HS-5 (cell line): ENCODE measurements at places on chromosomes 7 and 10.

- DNase-seq, result no peak
Observed at GRCh38 chr10:103499881-103500280, 6.4 kb downstream of the NEURL1 start.

DNA sequence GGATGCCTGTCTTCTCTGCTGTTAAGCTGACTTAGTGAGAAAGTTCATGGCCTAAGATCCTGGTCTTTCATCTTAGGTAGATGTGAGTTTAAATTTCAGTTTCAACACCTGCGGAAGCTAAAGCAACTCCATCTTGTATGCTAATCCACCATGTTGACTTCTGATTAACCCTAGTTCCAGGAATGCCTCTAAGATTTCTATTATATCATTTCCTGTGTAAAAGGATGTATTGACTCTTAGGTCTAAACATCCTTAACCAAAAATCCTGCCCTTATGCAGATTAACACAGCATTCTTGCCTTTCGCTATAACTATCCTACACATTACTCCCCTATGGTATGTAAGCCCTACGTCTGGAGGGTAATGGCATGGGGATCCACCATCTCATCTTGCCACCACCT, 94.4 kb upstream of the CCDC6 start:
- no peak for DNase-seq

- no peak for DNase-seq
Observed at GRCh38 chr10:35218339-35218955, 91.8 kb downstream of the CREM start.

- peak; percentile 43 for DNase-seq
Observed at GRCh38 chr10:42475168-42476098, 162.9 kb downstream of the ZNF33B start.

DNA sequence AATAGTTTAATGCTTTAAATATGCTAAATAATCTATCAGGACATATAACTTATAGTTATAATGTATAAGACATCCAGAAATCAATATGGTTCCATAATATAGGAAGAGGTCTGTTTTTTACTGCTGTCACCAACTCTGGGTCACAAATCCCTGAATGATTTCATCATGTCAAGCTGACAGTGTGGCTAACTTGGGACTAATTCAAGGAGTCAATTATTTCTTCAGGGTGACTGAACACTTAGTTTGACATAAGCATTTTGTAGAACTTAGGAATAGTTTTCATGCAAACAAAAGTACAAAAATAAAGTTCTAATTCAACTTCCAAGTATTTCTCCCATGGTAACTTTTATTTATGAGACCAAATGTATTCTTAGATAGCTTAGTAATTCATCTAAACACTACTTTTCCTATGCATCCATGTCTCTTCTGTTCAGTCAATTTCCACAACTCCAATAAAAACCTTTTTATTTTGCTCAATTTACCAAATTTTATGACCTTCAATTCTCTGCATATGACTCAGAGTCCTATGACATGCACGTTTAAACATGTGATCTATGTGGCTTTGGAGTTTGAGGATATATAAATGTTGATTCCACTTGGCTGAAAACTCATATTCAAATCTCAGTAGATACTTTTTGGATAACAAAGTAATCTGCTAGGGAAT, 40.3 kb upstream of the GNAT3 start:
- DNase-seq, result peak; percentile 14

GRCh38 chr10:130708465-130709070, 572.4 kb downstream of the GLRX3 start:
- no peak for DNase-seq

DNA sequence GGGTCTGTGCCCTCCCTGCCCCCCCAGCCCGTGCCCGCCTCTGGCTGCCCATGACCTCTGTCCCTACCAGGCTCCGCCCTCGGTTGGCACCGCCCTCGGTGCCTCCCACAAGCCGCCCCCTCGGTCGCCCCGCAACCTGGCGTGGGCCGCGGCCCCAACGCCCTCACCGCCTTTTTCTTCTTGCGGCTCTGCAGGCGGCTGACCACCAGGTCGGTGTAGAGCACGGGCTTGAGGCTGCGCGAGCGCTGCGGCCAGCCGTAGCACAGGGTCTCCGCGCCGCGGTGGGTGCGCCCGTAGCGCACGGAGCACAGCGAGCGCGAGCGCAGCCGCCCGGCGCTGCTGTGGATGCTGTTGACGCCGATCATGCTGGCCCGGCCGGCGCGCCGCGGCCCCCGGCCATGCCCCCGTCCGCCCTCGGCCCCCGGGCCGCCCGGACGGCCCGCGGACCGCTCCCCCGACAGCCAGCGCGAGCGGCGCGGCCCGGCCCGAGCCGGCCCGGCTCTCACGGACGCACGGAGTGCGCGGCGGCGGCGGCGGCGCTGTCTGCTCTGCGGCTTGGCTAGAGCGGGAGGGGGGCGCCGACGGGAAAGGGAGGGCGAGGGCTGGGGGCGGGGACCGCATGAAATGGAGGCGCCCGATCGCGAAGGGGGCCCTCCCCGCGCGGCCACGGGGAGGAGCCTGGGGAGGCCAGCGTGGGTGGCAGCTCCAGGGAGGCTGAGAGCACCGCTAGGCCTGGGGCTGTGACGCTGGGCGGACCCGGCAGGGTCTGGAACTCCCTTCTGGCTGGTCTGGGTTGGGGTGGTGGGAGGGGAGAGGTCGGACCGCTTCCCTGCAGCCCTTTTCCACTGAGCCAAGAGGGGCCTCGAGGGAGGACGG, 9.6 kb downstream of the PSD start:
- no peak for DNase-seq

DNA sequence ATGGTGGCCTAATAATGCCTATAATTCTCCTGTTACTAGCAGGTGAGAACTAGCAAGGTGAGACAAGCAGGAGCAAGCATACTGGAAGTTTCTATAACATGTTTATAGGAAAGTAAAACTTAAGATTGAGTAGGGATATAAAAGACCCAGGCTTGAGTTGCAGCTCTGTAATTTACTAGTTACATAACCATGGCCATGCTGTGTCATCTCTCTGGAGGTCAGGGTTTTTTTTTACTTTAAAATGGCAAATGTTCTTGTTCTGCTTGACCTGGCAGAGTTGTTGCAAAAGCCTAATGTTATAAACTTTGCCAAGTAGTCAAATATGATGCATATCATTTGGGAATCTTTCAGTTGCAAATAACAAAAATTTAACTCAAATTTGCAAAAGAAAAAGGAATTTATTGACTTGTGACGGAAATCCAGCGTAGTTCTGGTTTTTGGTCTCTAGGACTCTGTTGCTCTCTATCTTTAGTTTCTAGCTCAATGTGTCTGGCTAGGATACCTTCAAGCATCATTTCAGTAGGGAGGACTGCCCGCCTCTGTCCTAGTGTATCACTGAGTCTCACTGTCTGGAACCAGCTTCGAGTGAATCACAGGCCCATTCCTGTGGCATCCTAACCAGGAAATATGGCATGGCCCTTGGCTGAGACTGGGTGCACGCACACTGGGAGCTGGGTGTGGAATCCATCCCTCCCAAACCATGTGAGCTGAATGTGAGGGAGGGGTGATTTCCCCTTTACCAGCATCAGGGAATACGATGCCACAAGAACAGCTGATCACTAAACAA, 67.9 kb downstream of the ADAM22 start:
- no peak for DNase-seq

- no peak for DNase-seq
Observed at GRCh38 chr10:104416851-104417250, 63.2 kb downstream of the CFAP58 start.

- DNase-seq, result no peak
Observed at GRCh38 chr7:134684165-134684564, 37.5 kb downstream of the BPGM start.

DNA sequence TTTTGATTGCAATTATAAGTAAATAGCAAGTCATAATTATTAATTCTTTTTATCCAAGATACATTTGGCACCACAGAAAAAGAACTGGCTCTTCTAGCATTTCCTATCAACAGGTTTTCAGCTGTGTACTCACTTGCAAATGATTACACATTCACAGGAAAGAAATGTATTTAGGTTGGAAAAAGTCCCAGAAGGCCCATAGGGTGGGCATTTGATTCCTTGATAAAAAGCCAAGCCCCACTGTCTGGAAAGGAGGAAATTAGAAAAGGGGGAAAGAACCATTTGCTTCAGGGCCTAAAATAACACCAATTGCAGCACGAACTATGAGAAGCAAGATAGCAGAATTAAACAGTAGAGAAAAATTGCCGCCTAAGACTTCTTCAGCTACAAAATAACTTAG, 80.8 kb upstream of the COL1A2 start:
- no peak for DNase-seq

- DNase-seq, result no peak
Observed at GRCh38 chr7:108017776-108018151, 14.8 kb upstream of the LAMB1 start.

GRCh38 chr7:133704453-133704852, 422.7 kb upstream of the LRGUK start:
- no peak for DNase-seq

DNA sequence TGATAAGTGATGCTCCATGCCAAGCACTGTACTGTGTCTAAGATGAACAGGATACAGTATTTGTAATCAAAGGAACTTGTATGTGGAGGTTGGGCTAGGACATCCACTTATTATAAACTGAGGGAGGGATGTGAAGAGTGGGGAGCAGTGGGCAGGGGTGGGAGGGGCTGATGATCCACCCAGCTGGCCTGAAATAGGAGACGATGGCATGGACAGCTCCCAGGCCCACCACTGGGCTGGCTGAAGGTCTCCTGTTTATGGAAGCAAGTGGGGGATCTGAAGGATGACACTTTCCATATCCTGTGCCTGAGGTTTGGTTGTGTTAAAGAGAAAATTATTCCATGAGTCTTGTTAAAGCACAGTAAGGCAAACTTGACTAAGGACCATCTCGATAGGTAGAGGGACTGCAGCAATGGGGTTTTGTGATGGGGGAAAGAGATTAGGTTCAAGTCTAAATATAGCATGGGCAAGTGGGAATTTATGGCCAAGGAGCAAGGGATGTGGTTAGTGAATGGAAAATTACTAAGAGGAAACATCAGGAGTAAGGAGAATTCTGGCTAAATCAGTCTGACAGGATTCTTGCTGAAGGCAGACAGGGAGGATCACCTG, 124.6 kb downstream of the CCNY start:
- no peak for DNase-seq

DNA sequence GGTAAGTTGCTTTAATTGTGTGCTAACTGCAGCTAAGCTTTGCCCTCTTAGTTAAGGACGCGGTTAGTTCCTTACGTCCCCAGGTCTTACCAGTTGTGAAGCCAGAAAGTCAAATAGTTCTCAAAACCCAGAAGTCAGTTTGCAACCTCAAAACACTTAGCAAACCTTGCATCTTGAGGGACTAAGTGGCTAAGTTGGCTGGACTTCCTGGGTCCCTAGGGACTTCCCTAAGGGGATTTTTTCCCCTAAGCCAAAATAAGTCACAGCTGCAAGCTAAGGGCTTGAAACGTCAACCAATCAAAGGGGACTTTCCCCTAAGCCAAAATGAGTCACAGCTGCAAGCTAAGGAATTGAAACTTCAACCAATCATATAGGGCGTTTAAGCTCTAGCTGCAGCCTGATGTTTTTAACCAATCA, 36.2 kb upstream of the HECW1 start:
- DNase-seq, result no peak

- DNase-seq, result no peak
Observed at GRCh38 chr7:143305423-143306070, 10.4 kb upstream of the CLCN1 start.

- DNase-seq, result no peak
Observed at GRCh38 chr7:125278318-125278717, 348.7 kb upstream of the POT1 start.

DNA sequence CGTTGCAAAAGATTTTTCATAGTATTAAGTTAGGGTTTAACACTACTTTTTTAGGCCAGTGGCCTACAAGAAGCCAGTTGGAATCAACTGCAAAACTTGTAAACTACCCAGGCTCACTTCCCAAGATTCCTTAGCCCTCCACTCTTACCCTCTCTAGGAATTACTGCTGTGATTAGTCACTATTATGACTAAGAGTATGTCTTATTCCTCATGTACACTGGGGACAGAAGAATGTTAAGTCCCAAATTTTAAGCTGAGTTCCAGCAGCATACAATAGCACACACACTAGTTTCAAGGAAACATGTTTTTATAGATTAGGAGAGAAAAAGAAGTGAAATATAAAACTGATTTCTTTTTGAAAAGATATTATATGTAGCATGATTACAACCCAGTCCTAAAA, 42.8 kb downstream of the FBXL13 start:
- no peak for DNase-seq

GRCh38 chr7:135979471-135980011, 2.4 kb upstream of the MTPN start:
- DNase-seq, result no peak

DNA sequence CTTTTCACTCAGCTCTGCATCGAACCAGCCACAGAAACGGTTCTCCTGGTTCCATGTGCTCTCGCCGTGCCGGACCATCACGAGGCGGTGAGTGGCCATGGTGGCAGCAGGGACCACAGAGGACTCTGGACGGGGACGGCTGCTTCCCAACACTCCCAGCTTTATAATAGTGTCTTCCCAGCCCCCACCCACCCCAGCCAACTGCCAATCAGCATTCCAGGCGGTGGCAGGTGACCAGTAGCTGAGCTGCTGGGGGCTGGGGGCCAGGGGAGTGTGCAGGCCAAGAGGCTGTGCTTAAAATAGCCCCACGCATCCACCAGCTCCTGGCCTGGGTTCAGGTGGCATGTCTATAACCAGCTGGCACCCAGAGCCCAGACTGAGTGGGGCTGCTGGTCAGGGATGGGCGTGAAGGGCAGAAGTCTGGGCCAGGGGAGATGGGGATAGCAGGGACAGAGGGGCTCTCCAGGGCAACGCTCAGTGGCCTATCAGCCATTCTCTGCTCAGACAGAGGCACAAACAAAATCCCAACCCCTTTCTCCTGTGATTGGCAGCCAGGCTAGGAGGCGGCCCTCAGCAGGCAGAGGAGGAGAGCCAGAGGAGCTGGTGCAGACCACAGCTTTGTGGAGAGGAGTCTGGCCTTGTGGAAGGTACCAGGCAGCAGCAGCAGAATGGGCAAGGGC, at the start of gene PGAM2:
Gene PGAM2 (minus strand): TSS at position 137 of the 680 bp plus-strand sequence. CDS start 38 bp downstream, at position 99.
- DNase-seq, result no peak

DNA sequence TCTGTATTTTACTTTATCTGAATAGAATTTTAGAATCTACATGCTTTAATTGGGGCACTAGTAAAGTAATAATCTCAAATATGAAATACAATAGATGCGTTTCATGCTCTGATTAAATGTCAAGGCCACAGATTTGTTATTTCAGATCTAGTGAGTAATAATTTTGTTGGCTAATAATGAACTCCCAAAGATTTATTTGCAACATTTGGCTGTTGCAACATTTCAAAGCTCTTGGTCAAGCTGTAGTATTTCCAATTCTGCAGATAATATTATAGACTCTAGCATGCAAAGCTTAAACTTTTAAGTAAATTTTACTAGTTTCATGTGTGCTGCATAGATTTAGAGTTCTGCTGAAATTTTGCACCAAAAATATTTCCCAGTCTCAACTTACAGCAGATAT, 16.7 kb downstream of the LRRN3 start:
- DNase-seq, result no peak

DNA sequence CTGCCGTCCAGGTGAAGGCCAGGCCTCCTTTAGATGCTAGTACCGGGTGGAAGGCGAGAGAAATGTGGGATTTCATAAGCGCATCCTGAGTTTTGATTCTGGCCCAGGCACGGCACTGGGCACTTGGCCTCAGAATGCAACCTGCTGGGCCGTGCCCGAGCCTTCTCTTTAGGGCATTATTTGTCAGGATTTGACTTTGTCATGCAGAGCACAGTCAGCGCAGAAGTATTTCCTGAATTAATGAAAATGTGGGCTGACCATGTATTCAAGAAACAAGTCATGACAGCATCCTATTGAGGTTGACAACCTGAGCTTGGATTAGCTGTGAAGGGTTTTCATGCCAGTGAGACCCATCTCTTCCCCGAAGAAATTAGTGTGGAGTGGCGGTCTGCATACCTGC, 34.4 kb downstream of the RCC1L start:
- DNase-seq, result no peak

- DNase-seq, result no peak
Observed at GRCh38 chr10:114719311-114719710, 61.2 kb upstream of the ABLIM1 start.
